NCI-H446 (cell line): ENCODE measurements at places on chromosomes 4 and X.

- DNase-seq, result no peak
Observed at GRCh38 chr4:114563536-114564315, 34.9 kb upstream of the UGT8 start.

GRCh38 chr4:878796-879728, 53.1 kb downstream of the GAK start:
- no peak for DNase-seq

GRCh38 chr4:82747686-82748575, 50.7 kb downstream of the SCD5 start:
- DNase-seq, result no peak

GRCh38 chr4:41935652-41936021, 408 bp downstream of the TMEM33 start:
- no peak for DNase-seq

DNA sequence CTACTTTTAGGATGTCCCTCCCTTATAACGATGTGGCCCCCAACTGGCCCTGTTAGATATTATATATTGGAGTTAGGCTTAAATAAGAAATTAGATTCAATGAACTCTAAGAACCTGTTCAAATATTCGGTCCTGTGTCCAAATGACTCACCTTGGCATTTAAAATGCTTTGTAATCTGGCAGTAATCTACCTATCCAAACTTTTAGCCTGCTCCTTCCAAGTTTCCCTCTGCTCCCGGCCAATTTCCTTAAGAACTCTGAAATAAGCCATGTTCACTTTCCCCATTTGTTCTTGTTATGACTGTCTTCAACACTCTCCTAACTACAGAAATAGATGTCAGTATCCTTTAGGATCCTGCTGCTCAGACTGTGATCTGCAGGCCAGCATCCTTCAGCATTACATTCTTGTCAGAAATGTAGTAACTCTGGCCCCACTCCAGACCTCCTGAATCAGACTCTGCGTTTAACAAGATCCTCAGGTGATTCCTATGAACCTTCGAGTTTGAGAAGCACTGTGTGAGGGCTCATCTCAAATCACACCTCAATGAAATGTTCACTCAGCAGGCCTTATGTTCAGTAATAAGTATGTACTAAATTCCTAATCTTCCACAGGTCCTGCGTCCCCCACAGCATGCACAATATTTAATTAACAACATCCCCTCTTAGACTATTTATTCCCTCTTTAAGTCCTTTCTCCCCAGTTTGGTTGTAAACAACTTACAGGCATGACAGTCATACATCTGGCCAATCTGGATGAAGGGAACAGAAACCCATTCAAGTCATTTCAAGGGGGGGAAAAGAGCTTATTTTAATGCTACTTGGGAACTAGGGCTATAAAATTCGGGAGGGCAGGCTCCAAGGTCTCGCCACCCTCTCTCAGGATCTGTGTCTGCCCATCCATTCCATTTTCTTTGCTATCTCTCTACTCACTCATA, 3.0 kb downstream of the ATP8A1 start:
- no peak for DNase-seq

GRCh38 chr4:66091786-66092185, 421.5 kb upstream of the EPHA5 start:
- no peak for DNase-seq

GRCh38 chrX:23554304-23554703, 113.0 kb upstream of the PRDX4 start:
- DNase-seq, result peak; percentile 55

GRCh38 chrX:96438803-96439202, 245.8 kb upstream of the DIAPH2 start:
- DNase-seq, result no peak

DNA sequence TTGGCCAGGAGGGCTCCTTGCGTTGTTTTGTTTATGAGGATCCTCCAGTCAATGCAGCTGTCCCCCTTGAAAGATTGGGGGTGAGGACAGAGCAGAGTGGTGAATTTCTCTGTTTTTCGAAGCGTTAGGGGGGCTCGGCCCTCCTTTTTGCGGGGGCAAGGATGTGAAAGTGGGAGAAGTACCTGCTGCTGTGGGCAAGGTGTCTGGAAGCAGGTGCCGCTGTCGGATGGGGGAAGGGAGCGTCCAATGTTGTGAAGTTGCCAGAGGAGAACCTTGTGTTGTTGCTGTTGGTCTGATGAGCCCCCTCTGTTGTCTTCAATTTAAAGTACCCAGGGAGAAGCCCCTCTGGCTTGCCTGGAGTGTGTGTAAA, 613 bp downstream of the GLRB start:
- no peak for DNase-seq
